ENCODE measurements at places on chromosomes 6 and 20.

DNA sequence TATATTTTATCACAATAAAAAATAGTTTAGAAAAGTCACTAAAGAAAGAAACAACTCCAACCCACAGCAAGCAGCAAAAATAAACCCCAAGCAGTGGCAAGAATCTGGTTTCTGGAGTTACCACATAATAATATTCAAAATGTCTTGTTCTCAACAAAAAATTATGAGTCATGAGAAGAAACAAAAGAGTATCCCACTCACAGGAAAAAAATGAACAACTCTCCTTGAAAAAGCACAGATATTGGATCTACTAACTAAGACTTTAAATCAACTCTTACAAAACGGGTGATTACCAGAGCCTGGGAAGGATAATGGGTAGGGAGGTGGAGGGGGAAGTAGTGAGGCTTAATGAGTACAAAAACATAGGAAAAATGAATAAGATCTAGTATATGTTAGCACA is 425.6 kb downstream of the PLCB1 start:
- DNase-seq, result no peak

GRCh38 chr20:12199703-12200102 is 282.0 kb downstream of the BTBD3 start:
- no peak for DNase-seq

GRCh38 chr6:143613749-143614148 is 64.0 kb upstream of the PHACTR2 start:
- no peak for DNase-seq

GRCh38 chr6:166194914-166195859 is 27.5 kb upstream of the TBXT start:
- no peak for DNase-seq

Measured in upper lobe of right lung (tissue), 1 donor.